ENCODE measurements at places on chromosomes 2 and 18.

GRCh38 chr2:39723946-39724827 lies 54.9 kb downstream of the THUMPD2 start:
- no peak for DNase-seq

DNA sequence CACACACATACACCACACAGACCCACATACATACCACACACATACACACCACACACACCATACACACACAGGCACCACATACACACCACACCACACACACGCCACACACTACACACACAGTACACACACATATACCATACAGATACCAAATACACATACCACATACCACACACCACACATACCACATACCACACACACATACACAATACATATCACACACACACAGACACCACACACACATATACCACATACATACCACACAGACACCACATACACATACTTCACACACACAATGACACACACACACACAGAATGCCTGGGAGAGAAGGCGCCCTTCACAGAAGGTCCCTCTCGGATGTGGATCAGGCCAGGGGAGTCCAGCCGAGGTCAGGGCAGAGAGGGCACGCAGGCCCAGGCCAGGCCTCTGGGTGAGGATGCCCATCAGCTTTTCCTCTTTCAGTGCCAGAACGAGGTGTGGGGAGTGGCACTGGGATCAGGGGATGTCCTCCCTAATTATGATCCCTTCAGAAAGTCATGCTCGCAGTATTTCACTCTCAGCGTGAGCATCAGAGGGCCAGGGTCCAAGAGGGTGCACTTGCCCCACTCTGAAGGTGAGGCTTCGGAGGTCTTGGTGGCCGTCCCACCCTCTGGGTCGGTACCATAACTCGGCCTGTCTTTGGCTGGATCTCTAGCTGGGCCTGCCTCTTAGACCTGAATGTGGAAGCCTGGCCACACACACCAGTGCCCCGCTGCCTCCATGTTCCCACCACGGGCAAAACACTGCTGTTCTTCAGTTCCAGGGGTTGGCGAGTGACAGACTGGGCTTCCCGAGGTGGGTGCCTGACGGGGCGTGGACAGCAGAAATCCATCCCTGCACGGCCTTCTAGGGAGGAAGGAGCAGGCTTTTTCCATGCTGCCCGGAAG lies 70.6 kb upstream of the ODC1 start:
- no peak for DNase-seq

- DNase-seq: no peak
These were observed 93.8 kb downstream of the CMPK2 start for GRCh38 chr2:6771634-6772611.

GRCh38 chr2:170394641-170395387 lies 216.9 kb downstream of the MYO3B start:
- no peak for DNase-seq

GRCh38 chr18:24672165-24672941 lies 211.9 kb downstream of the HRH4 start:
- DNase-seq: no peak
